ENCODE measurements at places on chromosomes 5 and 9. TPM values are rescaled to one million over a fixed set of nuclear protein-coding genes. Genes with fewer than 3 reads are reported as not detected.
A peak's percentile ranks its signal among the peaks of the same experiment; 100 is the strongest.

DNA sequence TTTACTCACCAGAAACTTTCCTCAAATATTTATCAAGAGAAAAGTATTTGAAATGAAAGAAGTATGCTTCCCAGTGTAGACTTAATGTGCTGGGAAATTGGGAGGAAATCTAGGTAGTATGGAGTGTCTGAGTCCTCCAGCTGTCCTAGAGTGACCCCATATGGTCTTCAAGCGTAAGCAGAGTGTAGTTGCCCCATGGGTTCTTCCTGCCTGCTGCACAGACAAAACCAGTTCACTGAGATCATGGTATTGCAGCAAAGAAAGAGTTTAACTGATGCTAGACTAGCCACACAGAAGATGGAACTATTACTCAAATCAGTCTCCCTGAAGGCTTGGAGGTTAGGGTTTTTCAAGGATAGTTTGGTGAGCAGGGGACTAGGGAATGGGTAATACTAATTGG is 114.9 kb upstream of the PRLR start:
- no peaks in the 10 kb centered on the region for H3K36me3 ChIP-seq
- H3K27ac ChIP-seq = no peak overlapping the region
- H3K27me3 ChIP-seq = peaks cover 1% of the 10 kb centered on the region
- no peak for DNase-seq
- H3K4me3 ChIP-seq = no peak overlapping the region
- no peaks in the 10 kb centered on the region for H3K4me1 ChIP-seq

- no peaks in the 10 kb centered on the region for H3K36me3 ChIP-seq
- H3K27ac ChIP-seq = no peak overlapping the region
- H3K27me3 ChIP-seq = no peaks in the 10 kb centered on the region
These were observed 58.0 kb downstream of the PTPN3 start for GRCh38 chr9:109440117-109440515.

GRCh38 chr5:5592541-5592940 is 170.1 kb downstream of the ICE1 start:
- H3K27me3 ChIP-seq = peaks cover 2% of the 10 kb centered on the region
- DNase-seq = no peak
- H3K27ac ChIP-seq = no peak overlapping the region
- no peaks in the 10 kb centered on the region for H3K36me3 ChIP-seq
- no peak overlapping the region for H3K4me3 ChIP-seq
- H3K4me1 ChIP-seq = peaks cover 9% of the 10 kb centered on the region

GRCh38 chr5:122145906-122146305 is 16.6 kb downstream of the ZNF474 start:
- no peaks in the 10 kb centered on the region for H3K27me3 ChIP-seq
- H3K4me3 ChIP-seq = no peak overlapping the region
- no peaks in the 10 kb centered on the region for H3K36me3 ChIP-seq
- H3K4me1 ChIP-seq = no peaks in the 10 kb centered on the region

DNA sequence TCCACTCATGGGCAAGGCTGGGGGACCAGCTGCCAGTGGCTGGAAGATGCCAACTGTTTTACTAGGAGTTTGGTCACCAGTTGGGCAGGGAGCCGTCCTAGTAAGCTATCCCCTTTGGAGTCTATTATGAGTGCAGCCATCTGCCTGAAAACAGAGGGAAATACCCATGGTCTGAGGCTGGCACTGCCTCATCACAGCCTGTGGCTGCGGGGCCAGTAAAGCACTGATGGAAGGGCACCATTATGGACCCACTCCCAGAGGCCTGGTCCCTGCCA is 187.2 kb upstream of the PANK3 start:
- peaks cover 7% of the 10 kb centered on the region for H3K27me3 ChIP-seq
- no peak for DNase-seq
- H3K4me1 ChIP-seq = no peaks in the 10 kb centered on the region
- H3K36me3 ChIP-seq = peaks cover 10% of the 10 kb centered on the region
- H3K27ac ChIP-seq = no peak overlapping the region

- H3K36me3 ChIP-seq = peaks cover 4% of the 10 kb centered on the region
- no peak overlapping the region for H3K4me3 ChIP-seq
These were observed 3.2 kb upstream of the ENHO start for GRCh38 chr9:34526026-34526425.

DNA sequence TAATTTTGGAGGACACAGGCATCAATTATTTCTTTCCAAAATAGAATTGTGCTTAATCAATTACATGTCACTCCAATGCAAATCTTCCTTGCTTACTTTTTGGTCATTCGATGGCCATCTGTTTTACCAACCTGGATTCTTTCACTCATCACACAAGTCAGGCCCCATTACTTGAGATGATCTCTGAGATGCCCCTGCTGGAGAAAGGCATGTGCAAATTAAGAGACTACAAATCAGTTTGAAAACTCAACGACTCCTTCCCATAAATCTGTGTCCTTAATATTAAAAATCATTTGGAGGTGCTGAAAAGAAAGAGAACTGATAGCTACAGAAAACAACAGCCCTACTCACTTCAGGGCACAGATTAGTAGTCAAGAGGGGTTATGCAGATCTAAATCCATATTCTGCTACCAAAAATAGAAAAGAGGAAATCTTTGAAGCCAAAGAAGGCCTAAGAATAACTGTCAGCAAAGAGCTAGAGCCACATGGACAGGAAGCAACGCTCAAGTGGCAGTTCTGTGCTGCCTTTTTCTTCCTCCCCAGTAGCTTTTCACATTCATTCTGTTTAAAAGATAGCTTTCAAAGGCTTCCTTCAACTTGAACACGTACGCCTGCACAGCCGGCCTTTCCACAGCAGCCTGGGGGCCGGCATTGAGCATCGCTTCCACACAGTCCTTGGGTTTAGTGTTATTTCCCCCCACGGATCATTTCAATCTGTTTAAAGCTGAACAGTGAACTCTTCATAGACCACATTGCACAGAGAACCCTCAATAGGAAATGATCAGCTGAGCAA is 79.3 kb upstream of the MAP3K1 start:
- H3K36me3 ChIP-seq = no peaks in the 10 kb centered on the region
- H3K4me1 ChIP-seq = peaks cover 19% of the 10 kb centered on the region
- H3K27me3 ChIP-seq = no peaks in the 10 kb centered on the region

DNA sequence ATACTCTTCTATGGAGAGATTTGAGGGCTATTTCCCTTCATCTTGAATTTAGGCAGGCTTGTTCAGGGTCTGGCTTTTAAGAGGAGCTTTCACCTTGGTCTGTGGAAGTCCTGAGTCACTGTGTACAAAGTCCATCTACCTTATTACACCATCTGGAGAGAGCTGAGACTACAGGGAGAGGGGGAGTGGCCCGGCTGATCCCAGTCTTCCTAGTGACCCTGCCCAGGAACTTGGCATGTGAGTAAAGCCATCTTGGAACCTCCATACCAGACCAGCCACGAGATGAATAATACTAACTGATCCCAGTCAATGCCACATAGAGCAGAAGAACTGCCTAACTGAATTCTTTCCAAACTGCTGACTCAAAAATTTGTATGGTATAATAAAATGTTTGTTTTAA is 8.4 kb upstream of the IL6ST start:
- no peaks in the 10 kb centered on the region for H3K27me3 ChIP-seq
- H3K27ac ChIP-seq = no peak overlapping the region
- H3K4me1 ChIP-seq = peaks cover 8% of the 10 kb centered on the region
- no peak for DNase-seq
- no peaks in the 10 kb centered on the region for H3K36me3 ChIP-seq

DNA sequence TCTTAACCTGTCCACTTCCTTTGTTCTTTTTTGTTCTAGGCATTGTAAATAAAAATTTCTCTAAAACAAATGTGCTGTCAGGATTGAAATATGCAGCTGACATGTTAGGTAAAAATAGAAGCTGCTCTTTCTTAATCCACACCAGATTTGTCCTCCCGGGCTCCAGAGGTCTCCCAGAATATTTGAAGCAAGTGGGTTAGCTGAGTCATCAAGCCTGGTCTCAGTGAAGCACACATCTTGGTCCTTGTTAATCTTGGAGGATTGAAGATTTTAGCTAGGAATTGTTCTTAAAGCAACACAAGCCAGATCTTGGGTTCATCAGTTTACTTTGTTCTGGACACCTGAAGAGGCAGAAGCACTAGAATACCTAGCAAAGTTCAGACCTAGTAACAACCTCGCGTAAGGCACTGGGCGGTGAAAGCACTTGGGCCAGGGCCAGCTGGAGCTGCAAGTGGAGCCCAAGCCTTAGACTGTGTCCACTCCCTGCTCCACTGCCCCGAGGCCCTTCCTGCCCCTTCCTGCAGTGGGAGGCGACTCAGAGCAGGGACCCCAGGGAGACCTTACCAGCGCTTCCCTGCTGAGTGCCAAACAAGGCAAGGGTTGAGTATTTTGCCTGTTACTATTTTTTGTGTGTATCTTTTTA is 36.5 kb downstream of the HABP4 start:
- no peak for DNase-seq
- H3K4me3 ChIP-seq = no peak overlapping the region
- peaks cover 1% of the 10 kb centered on the region for H3K27me3 ChIP-seq
- no peaks in the 10 kb centered on the region for H3K4me1 ChIP-seq
- H3K27ac ChIP-seq = no peak overlapping the region

- no peak for DNase-seq
- no peaks in the 10 kb centered on the region for H3K36me3 ChIP-seq
- H3K4me3 ChIP-seq = no peak overlapping the region
- no peaks in the 10 kb centered on the region for H3K27me3 ChIP-seq
These were observed 230.2 kb upstream of the EDIL3 start for GRCh38 chr5:84614906-84615305.

- no peak overlapping the region for H3K4me3 ChIP-seq
- no peak overlapping the region for H3K27ac ChIP-seq
- peaks cover 5% of the 10 kb centered on the region for H3K4me1 ChIP-seq
- H3K27me3 ChIP-seq = peaks cover 3% of the 10 kb centered on the region
These were observed 5.8 kb upstream of the C5orf52 start for GRCh38 chr5:157665467-157666070.

GRCh38 chr5:82107267-82107666 is 135.4 kb downstream of the ATG10 start:
- no peaks in the 10 kb centered on the region for H3K36me3 ChIP-seq
- H3K27ac ChIP-seq = peak overlapping the region; percentile 80
- peaks cover 10% of the 10 kb centered on the region for H3K4me1 ChIP-seq
- no peak for DNase-seq

GRCh38 chr9:37668116-37668601 is 17.4 kb downstream of the FRMPD1 start:
- no peak overlapping the region for H3K27ac ChIP-seq
- no peaks in the 10 kb centered on the region for H3K36me3 ChIP-seq
- peak; percentile 18 for DNase-seq
- peaks cover 2% of the 10 kb centered on the region for H3K27me3 ChIP-seq
- no peak overlapping the region for H3K4me3 ChIP-seq
- H3K4me1 ChIP-seq = no peaks in the 10 kb centered on the region

The NSD1 gene
- total RNA-seq = 111 TPM

The SLC34A1 gene
- total RNA-seq = not detected

The MGAT4B gene
- 163 TPM for total RNA-seq

The FBXO4 gene
- 4.4 TPM for total RNA-seq

The ZNF454 gene
- total RNA-seq = 0.15 TPM

The PARP8 gene
- total RNA-seq = 13.6 TPM

The TNFSF15 gene
- total RNA-seq = not detected

The PCDHA10 gene
- total RNA-seq = 16.9 TPM

Data from endothelial cell (in vitro differentiated cells).